ENCODE measurements at places on chromosomes 1 and 21. TPM values are rescaled to one million over a fixed set of nuclear protein-coding genes. Genes with fewer than 3 reads are reported as not detected.

GRCh38 chr1:240801442-240801841 is 189.5 kb upstream of the GREM2 start:
- H3K4me3 ChIP-seq: no peak overlapping the region
- H3K27ac ChIP-seq: peak overlapping the region; percentile 91
- no peaks in the 10 kb centered on the region for H3K36me3 ChIP-seq
- DNase-seq: peak; percentile 67

DNA sequence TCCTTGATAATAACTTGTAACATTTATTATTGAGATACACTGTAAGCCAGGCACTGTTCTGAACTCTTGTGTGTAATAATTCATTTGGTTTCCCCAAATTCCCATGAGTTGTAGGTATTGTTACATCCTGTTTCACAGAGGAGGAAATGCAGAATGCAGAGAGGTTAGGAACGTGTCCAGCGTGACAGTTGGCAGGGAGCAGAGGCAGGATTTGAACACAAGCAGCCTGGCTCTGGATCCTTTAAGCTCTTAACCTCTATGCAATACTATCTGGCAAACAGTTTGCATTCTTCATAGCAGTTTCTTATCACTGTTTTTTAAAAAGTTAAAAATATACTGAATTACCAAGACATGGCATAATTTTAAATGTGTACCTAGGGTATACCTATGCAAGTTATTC is 30.5 kb downstream of the EEIG2 start:
- H3K4me3 ChIP-seq: no peak overlapping the region
- no peaks in the 10 kb centered on the region for H3K27me3 ChIP-seq
- peak overlapping the region; percentile 62 for H3K27ac ChIP-seq
- H3K36me3 ChIP-seq: no peaks in the 10 kb centered on the region

DNA sequence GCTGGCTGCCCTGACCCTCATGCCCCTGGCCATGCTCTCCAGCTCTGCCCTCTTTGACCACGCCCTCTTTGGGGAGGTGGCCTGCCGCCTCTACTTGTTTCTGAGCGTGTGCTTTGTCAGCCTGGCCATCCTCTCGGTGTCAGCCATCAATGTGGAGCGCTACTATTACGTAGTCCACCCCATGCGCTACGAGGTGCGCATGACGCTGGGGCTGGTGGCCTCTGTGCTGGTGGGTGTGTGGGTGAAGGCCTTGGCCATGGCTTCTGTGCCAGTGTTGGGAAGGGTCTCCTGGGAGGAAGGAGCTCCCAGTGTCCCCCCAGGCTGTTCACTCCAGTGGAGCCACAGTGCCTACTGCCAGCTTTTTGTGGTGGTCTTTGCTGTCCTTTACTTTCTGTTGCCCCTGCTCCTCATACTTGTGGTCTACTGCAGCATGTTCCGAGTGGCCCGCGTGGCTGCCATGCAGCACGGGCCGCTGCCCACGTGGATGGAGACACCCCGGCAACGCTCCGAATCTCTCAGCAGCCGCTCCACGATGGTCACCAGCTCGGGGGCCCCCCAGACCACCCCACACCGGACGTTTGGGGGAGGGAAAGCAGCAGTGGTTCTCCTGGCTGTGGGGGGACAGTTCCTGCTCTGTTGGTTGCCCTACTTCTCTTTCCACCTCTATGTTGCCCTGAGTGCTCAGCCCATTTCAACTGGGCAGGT is 3.8 kb downstream of the GPR61 start:
- H3K36me3 ChIP-seq: no peaks in the 10 kb centered on the region
- H3K27ac ChIP-seq: no peak overlapping the region
- H3K4me3 ChIP-seq: no peak overlapping the region

The ETV3L gene
- total RNA-seq: not detected

The OXCT2 gene
- 3.9 TPM for total RNA-seq

The PTAFR gene
- 3.9 TPM for total RNA-seq

The TSEN15 gene
- total RNA-seq: 29.7 TPM

GRCh38 chr1:226215239-226215638 is 8.2 kb upstream of the MIXL1 start:
- no peaks in the 10 kb centered on the region for H3K36me3 ChIP-seq
- no peaks in the 10 kb centered on the region for H3K4me1 ChIP-seq
- H3K27me3 ChIP-seq: no peaks in the 10 kb centered on the region
- H3K27ac ChIP-seq: no peak overlapping the region

- no peak overlapping the region for H3K27ac ChIP-seq
- H3K4me1 ChIP-seq: no peaks in the 10 kb centered on the region
- peaks cover 13% of the 10 kb centered on the region for H3K27me3 ChIP-seq
- no peak for DNase-seq
Measured at GRCh38 chr1:30607723-30608122, 115.7 kb downstream of the MATN1 start.

DNA sequence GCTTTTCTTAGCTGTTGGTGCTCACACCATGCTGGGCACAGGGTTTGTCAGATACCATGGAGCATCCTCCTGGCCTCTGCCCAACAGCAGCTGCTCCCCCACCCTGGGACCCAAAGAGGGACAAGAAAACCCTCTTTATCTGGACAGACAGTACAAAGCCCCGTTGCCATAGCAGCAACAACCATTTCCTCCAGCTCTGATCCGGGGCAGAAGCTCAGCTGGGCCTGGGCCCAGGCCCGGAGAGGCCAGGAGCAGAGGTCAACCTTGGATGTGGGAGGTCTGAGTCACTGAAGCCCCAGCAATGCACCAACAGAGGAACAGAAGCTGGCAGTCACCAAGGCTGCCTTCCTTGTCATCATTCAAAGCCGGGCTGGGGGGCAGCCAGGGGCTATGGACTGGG is 228.4 kb upstream of the POU3F1 start:
- H3K4me1 ChIP-seq: no peaks in the 10 kb centered on the region
- no peak for DNase-seq
- H3K36me3 ChIP-seq: no peaks in the 10 kb centered on the region
- peaks cover 42% of the 10 kb centered on the region for H3K27me3 ChIP-seq
- H3K27ac ChIP-seq: no peak overlapping the region

The TRIM62 gene
- 9.7 TPM for total RNA-seq

DNA sequence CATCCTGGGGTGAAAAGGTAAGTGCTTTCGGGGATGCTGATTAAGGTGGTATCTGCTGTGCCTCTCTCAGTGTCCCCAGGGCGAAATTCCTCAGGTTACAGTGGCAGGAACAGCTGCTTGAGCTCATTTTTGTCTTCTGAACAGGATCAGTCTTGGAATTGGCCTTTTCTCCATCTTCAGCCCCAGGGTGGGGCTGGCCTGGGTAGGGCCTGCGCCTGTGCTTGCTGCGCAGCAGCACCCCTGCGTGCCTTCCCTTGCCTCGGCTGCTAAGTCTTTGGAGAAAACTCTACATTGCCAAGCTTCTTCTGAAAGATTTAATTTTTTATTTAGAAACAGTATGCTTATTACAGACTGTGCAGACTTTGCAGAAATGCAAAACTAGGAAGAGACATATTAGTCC is 41.7 kb downstream of the ADARB1 start:
- peaks cover 11% of the 10 kb centered on the region for H3K4me1 ChIP-seq
- no peaks in the 10 kb centered on the region for H3K27me3 ChIP-seq
- no peaks in the 10 kb centered on the region for H3K36me3 ChIP-seq

DNA sequence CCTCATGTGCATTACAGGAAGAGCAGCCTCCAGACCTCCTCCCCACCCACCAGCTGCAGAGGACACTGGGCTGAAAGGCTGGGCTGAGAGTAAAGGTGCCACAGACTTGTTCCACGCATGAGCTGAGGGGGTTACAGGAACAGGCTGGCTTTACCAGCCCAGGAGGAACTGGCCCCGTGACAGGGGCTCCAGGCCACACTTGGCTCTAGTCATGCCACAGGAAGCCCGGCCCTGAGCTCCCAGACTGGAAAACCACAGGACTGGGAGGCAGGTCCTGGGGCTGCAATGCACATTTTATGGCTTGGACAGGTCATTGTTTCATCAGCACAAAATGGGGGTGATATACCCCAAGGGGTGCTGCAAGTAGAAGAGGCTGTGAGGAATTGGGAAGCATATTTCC is 35.6 kb downstream of the GPA33 start:
- peaks cover 11% of the 10 kb centered on the region for H3K4me1 ChIP-seq
- DNase-seq: no peak
- no peak overlapping the region for H3K4me3 ChIP-seq
- H3K36me3 ChIP-seq: no peaks in the 10 kb centered on the region

- DNase-seq: peak; percentile 68
- H3K27me3 ChIP-seq: no peaks in the 10 kb centered on the region
- no peak overlapping the region for H3K4me3 ChIP-seq
- H3K36me3 ChIP-seq: no peaks in the 10 kb centered on the region
- peaks cover 6% of the 10 kb centered on the region for H3K4me1 ChIP-seq
Measured at GRCh38 chr1:219805191-219805590, 123.2 kb downstream of the SLC30A10 start.

DNA sequence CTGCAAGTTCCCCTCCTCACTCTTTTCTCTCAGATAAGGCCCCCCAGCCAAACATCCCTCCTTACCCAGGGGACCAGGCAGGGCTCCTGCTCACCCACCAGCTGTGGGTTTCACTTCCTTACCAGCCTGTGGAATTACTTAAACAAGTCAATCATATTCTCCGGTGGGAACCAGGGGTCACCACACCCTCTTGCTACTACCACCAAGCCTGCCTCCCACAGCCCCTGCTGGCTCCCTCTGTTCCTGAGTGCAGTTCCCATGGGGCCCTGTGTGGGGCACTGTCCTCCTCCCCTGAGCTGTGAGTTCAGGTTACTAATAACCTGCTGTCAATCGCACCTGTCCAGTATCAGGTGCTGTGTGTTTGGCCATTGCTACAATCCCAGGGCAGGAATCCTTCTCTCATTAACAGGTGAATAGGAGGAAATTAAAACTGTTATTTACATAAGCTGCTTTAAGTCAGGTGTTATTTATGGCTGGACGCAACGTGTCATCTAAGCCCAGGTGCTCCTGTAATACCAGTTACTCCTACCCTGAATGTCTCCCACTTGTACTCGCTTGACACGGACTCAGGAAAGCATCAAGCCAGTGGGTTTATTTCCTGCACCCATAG is 53.1 kb upstream of the LBR start:
- H3K4me3 ChIP-seq: no peak overlapping the region
- no peak overlapping the region for H3K27ac ChIP-seq
- H3K27me3 ChIP-seq: no peaks in the 10 kb centered on the region
- no peaks in the 10 kb centered on the region for H3K4me1 ChIP-seq
- DNase-seq: peak; percentile 85

DNA sequence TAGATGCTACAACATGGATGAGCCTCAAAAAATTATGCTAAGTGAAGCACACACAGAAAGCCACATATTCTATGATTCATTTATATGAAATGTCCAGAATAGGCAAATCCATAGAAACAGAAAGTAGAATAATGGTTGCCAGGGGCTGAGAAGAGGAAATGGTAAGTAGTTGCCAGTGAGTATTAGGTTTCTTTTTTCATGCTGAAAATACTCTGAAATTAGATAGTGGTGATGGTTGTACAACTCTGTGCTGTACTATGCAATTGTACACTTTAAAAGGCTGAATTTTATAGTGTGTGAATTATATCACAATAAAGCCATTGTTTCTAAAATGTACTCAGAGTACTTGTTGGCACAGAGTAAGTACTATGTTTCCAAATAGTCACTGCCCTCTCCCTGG is 15.5 kb upstream of the GFI1 start:
- peak; percentile 25 for DNase-seq
- no peak overlapping the region for H3K4me3 ChIP-seq
- H3K36me3 ChIP-seq: no peaks in the 10 kb centered on the region
- no peak overlapping the region for H3K27ac ChIP-seq
- peaks cover 12% of the 10 kb centered on the region for H3K4me1 ChIP-seq

DNA sequence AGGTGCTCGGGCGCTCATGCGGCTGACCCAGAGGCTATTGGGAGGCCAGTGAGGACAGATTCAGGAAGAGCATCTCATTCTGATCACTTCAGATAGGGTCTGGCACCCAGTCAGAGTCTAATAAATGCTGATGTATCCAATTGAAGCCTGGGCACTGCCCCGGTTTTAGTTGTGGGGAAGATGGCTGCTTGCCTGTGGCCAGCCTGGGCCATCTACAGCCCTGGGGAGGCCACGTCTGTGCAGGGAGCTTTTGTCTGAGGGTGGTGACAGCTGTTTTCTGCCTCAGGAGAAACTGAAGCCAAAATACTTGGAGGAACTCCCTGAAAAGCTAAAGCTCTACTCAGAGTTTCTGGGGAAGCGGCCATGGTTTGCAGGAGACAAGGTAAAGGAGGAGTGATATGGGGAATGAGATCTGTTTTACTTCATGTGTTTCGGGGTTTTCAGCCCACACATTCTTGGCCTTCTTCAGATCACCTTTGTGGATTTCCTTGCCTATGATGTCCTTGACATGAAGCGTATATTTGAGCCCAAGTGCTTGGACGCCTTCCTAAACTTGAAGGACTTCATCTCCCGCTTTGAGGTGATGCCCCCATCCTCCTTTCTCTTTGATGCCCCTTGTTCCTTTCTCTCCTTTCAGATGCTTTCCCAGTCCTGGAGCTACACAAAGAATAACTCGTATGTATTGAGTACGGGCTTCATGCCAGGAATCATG is 2.8 kb downstream of the GSTM5 start:
- no peak overlapping the region for H3K4me3 ChIP-seq
- no peak for DNase-seq
- no peak overlapping the region for H3K27ac ChIP-seq
- H3K36me3 ChIP-seq: no peaks in the 10 kb centered on the region
- peaks cover 8% of the 10 kb centered on the region for H3K4me1 ChIP-seq

The CD48 gene
- total RNA-seq: not detected

The CHIT1 gene
- total RNA-seq: not detected

- H3K36me3 ChIP-seq: no peaks in the 10 kb centered on the region
- H3K4me3 ChIP-seq: no peak overlapping the region
- no peaks in the 10 kb centered on the region for H3K4me1 ChIP-seq
- H3K27ac ChIP-seq: no peak overlapping the region
- DNase-seq: no peak
- H3K27me3 ChIP-seq: no peaks in the 10 kb centered on the region
Measured at GRCh38 chr1:84311296-84311695, 9.8 kb downstream of the SAMD13 start.

The KRTAP12-2 gene
- total RNA-seq: not detected

GRCh38 chr1:204834752-204835151 is 35.9 kb upstream of the NFASC start:
- no peaks in the 10 kb centered on the region for H3K36me3 ChIP-seq
- no peak overlapping the region for H3K27ac ChIP-seq

DNA sequence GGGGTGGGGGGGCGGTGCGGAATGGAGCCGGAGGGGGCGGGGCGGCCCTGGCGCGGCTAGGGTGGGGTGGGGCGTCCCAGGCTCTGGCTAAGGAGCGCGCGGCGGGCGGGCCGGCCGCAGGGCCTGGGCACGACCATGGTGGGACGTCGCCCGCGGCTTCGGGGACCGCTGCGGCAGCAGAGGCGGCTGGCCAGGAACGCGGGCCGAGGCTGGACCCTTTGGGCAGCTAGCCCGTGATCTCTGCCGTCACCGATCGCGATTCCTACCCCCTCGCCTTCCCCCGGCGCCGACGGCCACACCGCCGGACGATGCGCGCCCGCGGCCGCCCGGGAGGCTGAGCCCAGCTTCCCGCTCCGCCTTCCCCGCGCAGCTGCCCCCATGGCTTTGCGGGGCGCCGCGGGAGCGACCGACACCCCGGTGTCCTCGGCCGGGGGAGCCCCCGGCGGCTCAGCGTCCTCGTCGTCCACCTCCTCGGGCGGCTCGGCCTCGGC is at the start of gene MAP3K21:
MAP3K21 (plus strand) TSS at position 74 of the 491 bp plus-strand sequence; CDS start at position 379, 305 bp downstream.
- DNase-seq: no peak
- H3K36me3 ChIP-seq: no peaks in the 10 kb centered on the region
- H3K4me1 ChIP-seq: peaks cover 16% of the 10 kb centered on the region
- no peaks in the 10 kb centered on the region for H3K27me3 ChIP-seq
- peak within 1 kb of the TSS; percentile 17 for H3K27ac ChIP-seq

- DNase-seq: no peak
- no peaks in the 10 kb centered on the region for H3K36me3 ChIP-seq
- H3K4me1 ChIP-seq: peaks cover 43% of the 10 kb centered on the region
Measured at GRCh38 chr21:15252431-15252830, 187.6 kb upstream of the NRIP1 start.

The ADAMTS4 gene
- 0.52 TPM for total RNA-seq

The HPCAL4 gene
- total RNA-seq: 0.04 TPM

The SAMD11 gene
- total RNA-seq: 5.8 TPM

The PALMD gene
- 8.2 TPM for total RNA-seq

Measured in PC-3 (cell line).